ENCODE measurements at places on chromosomes 5 and 9. TPM values are rescaled to one million over a fixed set of nuclear protein-coding genes. Genes with fewer than 3 reads are reported as not detected.

- H3K36me3 ChIP-seq: no peaks in the 10 kb centered on the region
- H3K27ac ChIP-seq: no peak overlapping the region
- no peaks in the 10 kb centered on the region for H3K4me1 ChIP-seq
- no peaks in the 10 kb centered on the region for H3K27me3 ChIP-seq
These were observed 358.9 kb downstream of the DEPDC1B start for GRCh38 chr5:60340965-60341471.

DNA sequence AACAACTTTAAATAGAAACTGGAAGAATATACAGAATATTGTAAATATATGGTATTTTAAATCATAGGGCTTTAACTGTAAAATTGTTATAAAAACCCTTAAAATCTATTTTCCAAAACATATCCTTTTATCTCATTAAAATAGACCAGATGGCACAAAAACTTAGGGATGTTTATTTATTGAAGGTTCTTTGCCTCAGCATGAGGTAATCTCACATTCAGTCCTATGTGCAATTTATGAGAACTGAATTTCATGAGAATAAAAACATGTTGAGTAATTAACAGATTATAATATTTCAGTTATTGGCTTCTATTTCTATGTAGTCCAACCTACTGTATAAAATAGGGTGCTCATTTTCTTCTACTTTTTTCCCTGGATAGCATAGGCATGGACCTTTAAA lies 329.2 kb upstream of the PRR16 start:
- no peak overlapping the region for H3K27ac ChIP-seq
- no peaks in the 10 kb centered on the region for H3K27me3 ChIP-seq
- DNase-seq: no peak
- no peak overlapping the region for H3K4me3 ChIP-seq
- no peaks in the 10 kb centered on the region for H3K4me1 ChIP-seq

DNA sequence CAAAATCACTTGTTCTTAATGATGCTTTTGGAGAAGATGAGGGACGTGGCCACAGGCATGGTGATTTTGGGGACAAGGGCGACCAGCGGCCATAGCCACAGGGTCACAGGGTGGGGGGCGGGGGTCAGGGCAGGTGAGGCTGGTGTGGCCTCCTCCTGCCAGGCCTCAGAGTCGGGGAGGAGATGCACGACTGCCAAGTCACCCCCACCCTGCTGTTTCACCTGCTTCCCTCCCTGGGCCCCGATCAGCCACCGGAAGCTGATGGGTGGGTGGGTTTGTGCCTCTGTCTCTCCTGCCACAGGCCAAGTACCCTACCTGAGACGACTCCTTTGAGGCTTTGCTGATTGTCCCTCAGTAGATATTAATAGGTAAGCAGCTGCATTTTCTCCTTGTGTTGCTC lies 199.3 kb downstream of the PAX5 start:
- no peak overlapping the region for H3K4me3 ChIP-seq
- no peaks in the 10 kb centered on the region for H3K36me3 ChIP-seq
- no peaks in the 10 kb centered on the region for H3K27me3 ChIP-seq
- DNase-seq: no peak

GRCh38 chr9:134546746-134547145 lies 94.9 kb upstream of the COL5A1 start:
- no peak for DNase-seq
- no peaks in the 10 kb centered on the region for H3K4me1 ChIP-seq
- no peaks in the 10 kb centered on the region for H3K36me3 ChIP-seq
- no peak overlapping the region for H3K27ac ChIP-seq
- H3K27me3 ChIP-seq: no peaks in the 10 kb centered on the region

DNA sequence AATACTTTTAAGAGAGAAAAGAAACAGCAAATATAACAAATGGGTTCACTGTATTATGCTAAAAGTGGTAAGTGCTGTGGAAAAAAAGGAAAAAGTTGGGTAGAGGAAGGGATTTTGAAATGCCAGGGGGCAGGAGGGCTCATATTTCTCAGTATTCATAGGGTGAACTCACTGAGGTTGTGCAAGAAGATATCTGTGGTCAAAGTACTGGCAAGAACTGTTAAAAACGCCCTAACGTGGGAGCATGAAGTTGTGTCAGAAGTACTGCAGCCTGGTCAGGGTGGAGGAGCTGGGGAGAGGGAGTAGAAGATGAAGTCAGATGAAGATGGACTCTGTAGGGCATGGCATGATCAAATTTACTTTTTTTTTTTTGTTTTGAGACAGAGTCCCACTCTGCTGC lies 31.2 kb upstream of the SLC28A3 start:
- H3K4me1 ChIP-seq: no peaks in the 10 kb centered on the region
- H3K27ac ChIP-seq: no peak overlapping the region
- H3K36me3 ChIP-seq: no peaks in the 10 kb centered on the region
- DNase-seq: no peak
- no peak overlapping the region for H3K4me3 ChIP-seq

GRCh38 chr5:147445090-147445489 lies 64.8 kb downstream of the DPYSL3 start:
- H3K36me3 ChIP-seq: no peaks in the 10 kb centered on the region
- H3K27me3 ChIP-seq: no peaks in the 10 kb centered on the region
- no peaks in the 10 kb centered on the region for H3K4me1 ChIP-seq
- no peak overlapping the region for H3K4me3 ChIP-seq

- H3K27me3 ChIP-seq: peaks cover 3% of the 10 kb centered on the region
These were observed 218.4 kb downstream of the FSTL4 start for GRCh38 chr5:133393776-133394476.

GRCh38 chr5:181167814-181168488 lies 20.6 kb downstream of the OR2V2 start:
- peaks cover 52% of the 10 kb centered on the region for H3K27me3 ChIP-seq
- H3K4me3 ChIP-seq: no peak overlapping the region
- peaks cover 16% of the 10 kb centered on the region for H3K4me1 ChIP-seq
- no peak overlapping the region for H3K27ac ChIP-seq

DNA sequence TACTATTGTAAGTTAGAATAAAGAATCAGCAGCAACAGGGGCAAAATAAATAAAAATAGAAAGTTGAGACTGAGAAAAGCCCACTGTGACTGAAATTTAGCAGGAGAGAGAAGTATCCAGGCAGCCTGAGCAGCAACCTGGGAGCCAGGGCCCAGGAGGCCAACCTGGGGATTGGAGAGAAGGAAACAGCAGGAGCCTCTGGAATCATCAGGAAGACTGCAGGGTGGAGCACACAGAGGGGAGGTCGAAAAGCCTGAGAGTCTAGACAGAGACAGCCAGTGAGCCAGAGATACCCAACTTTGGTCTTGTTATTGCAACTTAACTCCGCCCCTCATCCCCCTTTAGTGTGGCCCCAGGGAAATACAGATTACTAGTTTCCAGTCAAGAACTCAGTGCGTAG lies 98.6 kb downstream of the SLC1A3 start:
- no peak for DNase-seq
- no peaks in the 10 kb centered on the region for H3K36me3 ChIP-seq
- H3K4me3 ChIP-seq: no peak overlapping the region

GRCh38 chr9:19698960-19699359 lies 89.9 kb downstream of the SLC24A2 start:
- H3K27ac ChIP-seq: no peak overlapping the region
- DNase-seq: no peak
- H3K4me1 ChIP-seq: no peaks in the 10 kb centered on the region
- no peaks in the 10 kb centered on the region for H3K27me3 ChIP-seq

DNA sequence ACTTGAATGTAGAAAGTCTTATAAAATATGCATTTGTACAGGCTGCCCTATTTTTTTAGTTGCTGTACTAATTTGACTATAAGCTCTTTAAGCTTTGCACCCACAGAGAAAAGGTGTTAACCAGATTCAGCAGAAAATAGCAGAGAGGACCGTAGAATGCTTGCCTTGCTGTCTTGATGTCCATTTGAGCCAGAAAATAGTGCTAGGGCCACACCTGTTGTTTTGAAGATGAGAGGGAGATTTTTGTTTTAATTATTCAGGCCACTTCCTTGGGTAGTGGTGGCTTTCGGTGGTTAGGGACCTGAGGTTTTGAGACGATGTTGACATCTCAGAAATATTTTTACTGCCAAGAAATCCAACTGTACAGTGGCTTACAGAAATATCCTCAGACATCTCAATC lies 196.0 kb downstream of the SPATA31D1 start:
- H3K27ac ChIP-seq: no peak overlapping the region
- H3K4me3 ChIP-seq: no peak overlapping the region
- no peaks in the 10 kb centered on the region for H3K4me1 ChIP-seq
- H3K27me3 ChIP-seq: no peaks in the 10 kb centered on the region
- no peak for DNase-seq

- peaks cover 48% of the 10 kb centered on the region for H3K4me1 ChIP-seq
- H3K27me3 ChIP-seq: no peaks in the 10 kb centered on the region
- DNase-seq: peak; percentile 68
- no peaks in the 10 kb centered on the region for H3K36me3 ChIP-seq
These were observed 6.0 kb upstream of the NIPBL start for GRCh38 chr5:36870399-36871040.

DNA sequence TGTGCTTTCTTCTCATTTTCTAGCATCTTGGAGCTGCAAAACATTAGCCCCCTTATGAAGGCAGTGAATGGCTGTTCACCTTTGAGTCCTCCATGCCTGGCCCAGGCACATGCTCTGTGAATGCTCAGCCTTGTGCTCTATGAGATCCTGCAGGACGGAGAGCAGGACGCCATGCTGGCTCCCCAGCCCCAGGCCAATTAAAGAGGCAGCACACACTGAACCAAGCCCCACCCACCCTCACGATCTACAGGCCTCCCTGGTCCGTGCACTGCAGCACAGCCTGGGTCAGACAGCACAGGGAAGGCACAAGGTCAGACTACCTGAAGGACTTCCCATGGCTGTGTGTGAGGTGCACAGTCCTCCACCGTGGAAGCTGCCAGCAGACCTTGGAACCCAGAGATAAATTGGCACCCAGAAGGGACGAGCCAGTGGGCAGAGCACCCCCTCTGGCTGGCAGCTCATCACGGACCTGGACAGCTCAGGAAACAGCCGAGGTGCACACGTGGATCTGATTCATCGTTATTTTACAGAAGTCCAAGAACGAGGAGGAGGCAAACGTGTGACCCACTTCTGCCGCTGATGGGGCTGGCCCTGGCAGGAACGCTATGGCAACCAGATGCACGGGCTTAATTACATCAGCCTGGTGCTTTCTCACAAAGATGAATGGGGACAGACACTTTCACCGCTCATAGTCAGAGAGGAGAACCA lies 59.5 kb downstream of the OLFM1 start:
- no peak overlapping the region for H3K4me3 ChIP-seq
- no peaks in the 10 kb centered on the region for H3K36me3 ChIP-seq
- H3K4me1 ChIP-seq: no peaks in the 10 kb centered on the region
- DNase-seq: no peak
- H3K27ac ChIP-seq: no peak overlapping the region

- H3K4me3 ChIP-seq: no peak overlapping the region
- no peak overlapping the region for H3K27ac ChIP-seq
These were observed 15.1 kb downstream of the DROSHA start for GRCh38 chr5:31516802-31517201.

- H3K4me3 ChIP-seq: no peak overlapping the region
- H3K27me3 ChIP-seq: no peaks in the 10 kb centered on the region
- H3K36me3 ChIP-seq: no peaks in the 10 kb centered on the region
- no peaks in the 10 kb centered on the region for H3K4me1 ChIP-seq
- no peak for DNase-seq
These were observed 16.0 kb downstream of the SH3PXD2B start for GRCh38 chr5:172438319-172438668.

DNA sequence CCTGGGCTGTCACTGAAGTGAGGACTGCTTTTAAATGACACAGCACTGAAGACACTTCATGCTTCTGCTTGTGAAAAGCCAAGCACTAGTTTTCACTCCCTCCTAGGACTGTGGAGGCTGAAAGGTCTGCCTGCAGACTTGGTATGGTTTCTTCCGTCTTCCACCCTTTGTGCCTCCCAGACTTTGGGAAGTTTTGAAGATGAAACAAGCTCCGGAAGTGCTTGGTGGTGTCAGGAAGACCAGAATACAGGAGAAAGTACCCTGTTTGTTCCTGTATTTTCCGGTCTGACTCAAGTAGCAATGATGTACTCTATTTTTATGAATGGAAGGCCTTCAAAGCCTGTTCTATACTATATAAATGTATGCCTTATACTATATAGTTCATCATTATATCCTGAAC lies 222.7 kb downstream of the PDZD2 start:
- H3K4me3 ChIP-seq: no peak overlapping the region
- no peak overlapping the region for H3K27ac ChIP-seq
- no peaks in the 10 kb centered on the region for H3K36me3 ChIP-seq
- H3K27me3 ChIP-seq: no peaks in the 10 kb centered on the region
- no peak for DNase-seq

DNA sequence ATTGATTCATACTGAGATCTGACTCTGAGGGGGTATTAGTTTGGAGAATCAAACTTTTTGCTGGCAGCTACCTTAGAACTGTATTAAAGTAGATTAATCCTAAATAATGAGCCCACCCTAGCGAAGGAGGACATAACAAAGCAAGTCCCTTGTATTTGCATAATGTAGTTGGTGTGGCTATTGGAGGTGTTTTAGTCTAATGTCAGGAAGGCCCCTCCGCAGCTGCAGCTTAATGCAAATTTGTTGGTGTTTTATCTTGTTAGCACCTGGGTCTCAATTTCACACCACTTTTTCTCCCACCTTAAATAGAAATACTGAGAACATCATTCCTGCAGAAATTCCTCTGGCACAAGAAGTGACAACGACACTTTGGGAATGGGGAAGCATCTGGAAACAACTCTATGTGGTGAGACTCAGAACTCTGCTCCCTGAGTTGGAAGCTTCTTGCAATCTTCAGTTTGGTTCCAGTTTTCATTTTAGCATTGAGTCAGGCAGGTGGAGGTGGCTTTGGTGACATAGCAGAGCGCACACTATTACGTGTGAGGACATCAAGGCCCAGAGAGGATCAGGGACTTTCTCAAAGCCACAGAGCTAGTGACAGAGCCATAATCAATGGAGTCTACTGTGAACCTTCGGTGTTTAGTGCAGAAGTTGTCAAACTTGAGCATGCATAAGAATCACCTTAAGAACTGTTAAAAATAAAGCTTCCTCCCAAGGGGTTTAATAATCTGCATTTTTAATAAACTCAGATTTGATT lies 33.9 kb downstream of the DOCK2 start:
- H3K4me3 ChIP-seq: no peak overlapping the region
- H3K27ac ChIP-seq: no peak overlapping the region
- H3K27me3 ChIP-seq: no peaks in the 10 kb centered on the region
- DNase-seq: no peak
- H3K36me3 ChIP-seq: peaks cover 52% of the 10 kb centered on the region
- H3K4me1 ChIP-seq: no peaks in the 10 kb centered on the region

GRCh38 chr5:82984786-82985735 lies 92.1 kb downstream of the TMEM167A start:
- no peak for DNase-seq
- no peak overlapping the region for H3K27ac ChIP-seq
- H3K36me3 ChIP-seq: no peaks in the 10 kb centered on the region
- H3K4me1 ChIP-seq: no peaks in the 10 kb centered on the region
- H3K27me3 ChIP-seq: no peaks in the 10 kb centered on the region

The ENC1 gene
- total RNA-seq: 0.61 TPM

The IDNK gene
- total RNA-seq: 10.1 TPM

The TEK gene
- not detected for total RNA-seq

The SAXO1 gene
- total RNA-seq: 0.29 TPM

The FAM153A gene
- 116 TPM for total RNA-seq

The DMGDH gene
- not detected for total RNA-seq

The LCN2 gene
- total RNA-seq: not detected

The DIRAS2 gene
- total RNA-seq: not detected

Measured in CD4-positive, alpha-beta memory T cell (primary cell).